ENCODE measurements at places on chromosomes 5 and 9. TPM values are rescaled to one million over a fixed set of nuclear protein-coding genes. Genes with fewer than 3 reads are reported as not detected.

STING1 gene
- 59.9 TPM for polyA plus RNA-seq

OR1J2 gene
- polyA plus RNA-seq = not detected

DNA sequence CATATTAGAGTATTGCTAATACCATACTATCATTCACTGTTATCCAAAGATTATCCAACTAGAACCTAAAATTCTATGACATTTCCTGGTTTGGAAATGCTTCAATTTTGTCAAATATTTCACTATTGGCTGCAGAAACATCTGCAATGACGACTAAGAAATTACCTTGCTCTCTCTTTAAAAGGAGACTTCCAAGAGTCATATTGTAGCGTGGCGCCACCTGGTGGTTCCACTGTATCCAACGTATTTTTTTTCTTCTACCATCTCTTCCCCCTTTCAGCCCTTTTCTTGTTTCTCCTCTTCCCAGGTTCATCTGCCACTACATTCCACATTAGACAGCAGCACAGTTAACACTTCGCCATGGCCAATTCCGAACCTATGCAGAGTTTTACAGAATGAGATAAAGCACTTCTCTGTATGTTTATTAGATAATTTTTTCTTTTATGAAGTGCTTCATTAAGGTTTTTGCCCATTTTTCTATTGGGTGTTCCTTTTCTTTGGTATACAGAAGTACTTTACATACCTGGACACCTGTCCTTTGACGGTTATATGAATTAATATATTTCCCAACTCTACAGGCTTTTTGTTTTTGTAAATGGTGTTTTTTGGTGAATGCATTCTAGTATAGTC lies 153.5 kb downstream of the CDC42SE2 start:
- peak; percentile 84 for DNase-seq

SYK gene
- 0.04 TPM for polyA plus RNA-seq

DNA sequence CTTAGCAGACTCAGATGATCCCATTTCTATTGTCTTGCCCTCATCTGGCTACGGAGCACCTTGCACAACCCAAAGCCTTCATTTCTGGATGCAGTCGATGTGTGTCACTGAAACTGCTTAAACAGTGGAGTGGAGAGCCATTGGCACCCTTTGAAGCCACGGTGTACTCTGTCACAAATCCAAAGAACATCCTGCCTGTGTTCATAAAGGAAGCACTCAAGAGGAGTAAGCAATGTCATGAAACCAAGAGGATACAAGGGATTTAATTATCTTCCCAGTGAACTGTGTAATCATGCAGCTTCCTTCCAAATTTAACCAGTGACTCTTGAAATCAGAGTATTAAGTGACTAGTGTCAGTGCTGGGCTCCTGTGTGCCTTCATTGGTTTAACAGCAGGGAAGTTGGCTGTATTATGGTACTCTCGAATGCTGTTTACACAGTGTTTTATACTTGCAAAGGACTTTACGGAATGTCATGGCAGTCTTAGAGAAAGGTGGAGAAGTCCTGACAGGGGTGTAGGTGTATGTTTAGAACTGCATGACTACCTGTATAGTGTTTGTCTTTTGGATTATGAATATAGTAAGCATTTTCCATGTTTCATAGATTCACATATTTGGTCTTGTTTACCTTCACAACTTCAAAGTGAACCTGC lies 41.9 kb downstream of the CD180 start:
- DNase-seq = no peak

GRCh38 chr5:104400941-104401340 lies 838.4 kb upstream of the NUDT12 start:
- no peak for DNase-seq

- no peak for DNase-seq
Observed at GRCh38 chr5:56589481-56589860, 225.9 kb upstream of the MAP3K1 start.

GRM6 gene
- polyA plus RNA-seq = not detected

SLC34A3 gene
- polyA plus RNA-seq = 0.24 TPM

DNA sequence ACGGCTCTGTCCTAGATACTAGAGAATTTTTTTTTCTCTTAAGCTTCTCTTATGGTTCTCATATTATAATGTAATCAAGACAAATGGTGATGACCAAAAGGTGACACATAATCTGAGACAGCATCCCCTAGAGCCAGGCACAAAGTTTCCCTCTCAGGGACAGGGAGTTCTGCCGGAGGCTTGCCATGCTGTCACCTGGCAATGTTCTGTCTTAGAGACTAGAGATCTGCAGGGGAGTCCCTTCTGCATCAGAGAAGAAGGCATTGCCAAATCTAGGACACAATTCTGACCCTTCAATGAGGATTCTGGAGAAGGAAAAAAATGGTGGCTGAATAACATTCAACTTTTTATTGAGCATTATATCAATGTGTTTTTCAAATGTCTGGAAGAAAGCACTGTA lies 261.2 kb upstream of the TRPC7 start:
- no peak for DNase-seq

DNA sequence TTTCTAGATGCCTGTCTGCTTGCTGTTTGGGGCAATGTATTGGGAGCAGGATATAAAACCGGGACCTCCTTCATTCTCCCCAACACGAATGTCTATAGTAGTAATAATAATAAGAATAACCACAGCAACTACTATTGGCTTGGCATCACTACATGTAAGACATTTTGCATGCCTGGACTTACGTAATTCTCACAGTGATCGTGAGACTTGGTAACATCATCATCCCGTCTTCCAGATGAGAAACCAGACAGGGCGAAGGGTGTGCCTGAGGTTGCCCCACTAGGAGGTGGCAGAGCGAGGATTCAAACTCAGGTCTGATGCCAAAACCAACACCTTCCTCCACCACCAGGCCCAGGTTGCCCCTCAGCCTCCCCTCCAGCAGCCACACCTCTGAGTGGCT lies 185.1 kb downstream of the RGS3 start:
- no peak for DNase-seq

SPATA9 gene
- 1.3 TPM for polyA plus RNA-seq

DNA sequence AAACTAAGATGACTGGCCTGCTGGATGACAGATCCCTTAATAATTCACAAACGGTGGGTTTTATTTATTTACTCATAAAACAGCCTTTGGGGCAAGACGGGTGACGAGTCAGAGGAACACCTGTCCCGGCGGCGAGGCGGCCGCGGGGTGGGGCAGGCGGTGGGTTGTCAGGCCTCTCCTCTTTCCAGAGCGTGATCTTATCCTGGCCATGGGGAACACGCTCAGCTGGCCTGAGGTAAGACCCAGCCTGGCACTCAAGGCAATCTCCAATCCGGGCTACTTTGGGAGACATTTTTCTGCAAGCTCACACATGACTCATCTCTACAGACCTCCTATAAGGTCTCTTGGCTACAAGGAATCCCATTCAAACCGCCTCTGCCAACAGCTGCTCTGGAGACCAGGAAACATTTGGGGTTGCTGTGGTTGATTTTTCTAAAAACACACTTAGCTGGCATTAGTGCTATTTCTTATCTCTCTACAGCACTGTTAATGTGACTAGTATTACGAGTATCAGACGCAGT lies 6.3 kb downstream of the RAPGEF1 start:
- DNase-seq = peak; percentile 97

ITGA1 gene
- polyA plus RNA-seq = 2.1 TPM

CDH6 gene
- 0.12 TPM for polyA plus RNA-seq

GRCh38 chr9:71819115-71819739 lies 50.9 kb upstream of the CEMIP2 start:
- peak; percentile 50 for DNase-seq

DNA sequence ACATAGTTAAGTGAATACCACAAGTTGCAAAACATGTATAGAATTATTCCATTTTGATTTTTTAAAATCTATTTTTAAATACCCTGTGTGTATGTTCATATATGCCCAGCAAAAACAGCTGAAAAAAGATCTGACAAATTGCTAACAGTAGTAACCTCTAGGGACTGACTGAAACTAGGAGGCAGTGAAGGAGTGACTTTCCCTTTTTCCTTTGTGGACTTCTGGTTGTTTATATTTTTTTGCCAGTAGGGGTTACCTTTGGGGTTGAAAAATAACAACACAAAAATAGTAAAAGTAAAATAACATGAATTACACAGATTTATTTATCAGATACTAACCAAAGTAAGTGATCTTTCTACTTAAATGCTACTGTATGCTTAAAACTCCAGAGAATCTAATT lies 2.9 kb downstream of the MEGF9 start:
- no peak for DNase-seq

DNA sequence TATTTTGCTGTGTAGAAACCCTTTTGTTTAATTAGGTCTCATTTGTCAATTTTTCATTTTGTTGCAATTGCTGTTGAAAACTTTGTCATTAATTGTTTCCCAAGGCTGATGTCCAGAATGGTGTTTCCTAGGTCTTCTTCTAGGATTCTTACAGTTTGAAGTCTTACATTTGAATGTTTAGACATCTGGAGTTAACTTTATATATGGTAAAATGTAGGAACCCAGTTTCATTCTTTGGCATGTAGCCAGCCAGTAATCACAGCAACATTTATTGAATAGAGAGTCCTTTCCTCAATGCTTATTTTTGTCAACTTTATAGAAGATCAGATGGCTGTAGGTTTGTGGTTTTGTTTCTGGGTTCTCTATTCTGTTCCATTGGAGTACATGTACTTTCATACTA lies 1290.8 kb upstream of the CDH9 start:
- DNase-seq = no peak

DNA sequence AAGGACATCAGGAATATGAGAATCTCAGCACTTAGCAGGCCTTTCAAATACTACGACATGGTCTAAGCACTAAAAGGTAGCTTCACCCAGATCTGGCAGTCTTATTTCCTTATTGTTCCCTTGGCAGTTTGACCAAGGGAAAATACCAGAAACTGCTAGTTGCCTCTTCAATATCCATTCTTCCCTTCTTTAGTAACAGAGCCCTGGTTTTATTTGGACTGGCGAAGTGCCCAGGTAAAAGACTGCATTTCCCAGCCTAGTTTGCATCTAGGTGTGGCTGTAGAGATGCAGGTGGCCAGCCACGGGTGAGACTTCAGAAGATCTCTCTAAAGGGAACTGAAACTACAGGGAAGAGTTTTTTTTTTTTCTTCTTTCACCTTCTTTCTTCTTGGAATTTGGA lies 21.6 kb downstream of the DMRT2 start:
- DNase-seq = no peak

Measured in cardiac muscle cell (in vitro differentiated cells and primary cell).